SJSA1 (cell line): ENCODE measurements at places on chromosomes 3 and 15. TPM values are rescaled to one million over a fixed set of nuclear protein-coding genes. Genes with fewer than 3 reads are reported as not detected.

The TMEM212 gene
- total RNA-seq: not detected in 2 replicates

The TRPM1 gene
- total RNA-seq: 0.08 TPM in 1 of 2 replicates, not detected in the other

DNA sequence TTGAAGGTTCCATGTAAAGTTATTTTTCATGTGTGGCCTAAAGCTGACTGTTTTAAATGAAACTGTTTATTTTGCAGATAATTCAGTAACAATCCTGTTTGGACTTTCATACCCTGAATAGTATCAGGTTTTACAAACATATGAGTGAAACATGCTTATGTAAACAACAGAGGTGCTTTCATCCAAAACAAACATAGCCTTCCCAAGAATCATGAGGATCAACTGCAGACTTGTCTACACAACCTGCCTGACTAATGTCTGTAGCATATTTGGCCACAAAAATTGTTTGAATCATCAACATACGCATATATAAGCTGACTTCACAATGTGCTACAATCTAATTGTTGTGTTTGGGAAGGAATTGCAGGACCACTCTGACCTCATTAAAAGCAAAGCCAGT lies 190.4 kb downstream of the DIPK2A start:
- DNase-seq: peak; percentile 17

GRCh38 chr3:39189959-39190269 lies 2.5 kb downstream of the XIRP1 start:
- peak; percentile 39 for DNase-seq

DNA sequence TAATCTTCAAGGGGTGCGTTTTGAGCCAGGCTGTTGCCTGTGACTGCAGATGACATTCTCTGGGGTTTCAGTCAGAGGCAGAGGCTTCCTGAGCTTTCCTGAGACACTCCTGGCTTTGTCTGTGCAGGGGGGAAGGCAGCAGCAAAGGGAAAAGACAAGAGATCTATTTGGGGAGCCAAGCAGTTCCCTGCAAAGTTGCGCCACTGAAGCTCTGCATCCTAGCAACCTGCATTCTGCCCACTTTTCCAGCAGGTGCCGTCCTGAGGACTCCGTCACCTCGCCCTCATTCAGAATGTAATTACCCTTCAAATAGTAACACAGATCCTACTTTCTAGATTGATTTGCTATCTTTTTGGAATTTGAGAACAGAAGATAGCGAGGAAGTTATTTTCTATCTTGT lies 1.9 kb upstream of the TMEM158 start:
- no peak for DNase-seq
